Naive thymus-derived CD8-positive, alpha-beta T cell (primary cell): ENCODE measurements at places on chromosomes 7 and 10.

GRCh38 chr7:19455623-19456022 lies 253.2 kb downstream of the POLR1F start:
- no peak for DNase-seq

DNA sequence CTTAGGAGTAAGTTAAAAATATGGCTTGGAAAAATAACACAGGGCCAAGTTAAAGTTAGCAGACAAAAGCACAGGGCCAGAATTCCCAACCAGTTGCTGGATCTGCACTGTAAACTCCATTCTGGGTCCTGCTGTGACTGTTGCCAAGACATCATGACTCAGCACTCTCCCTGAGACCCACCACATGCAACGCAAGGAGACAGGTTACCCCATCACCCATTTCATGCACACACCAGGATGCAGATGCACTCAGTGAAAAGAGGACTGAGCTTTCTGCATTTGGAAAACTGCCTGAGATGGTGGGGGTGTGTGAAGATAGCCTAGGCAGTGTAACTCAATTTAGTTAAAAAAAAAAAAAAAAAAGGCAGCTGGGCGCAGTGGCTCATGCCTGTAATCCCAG lies 97.6 kb upstream of the ZNF438 start:
- DNase-seq = no peak

DNA sequence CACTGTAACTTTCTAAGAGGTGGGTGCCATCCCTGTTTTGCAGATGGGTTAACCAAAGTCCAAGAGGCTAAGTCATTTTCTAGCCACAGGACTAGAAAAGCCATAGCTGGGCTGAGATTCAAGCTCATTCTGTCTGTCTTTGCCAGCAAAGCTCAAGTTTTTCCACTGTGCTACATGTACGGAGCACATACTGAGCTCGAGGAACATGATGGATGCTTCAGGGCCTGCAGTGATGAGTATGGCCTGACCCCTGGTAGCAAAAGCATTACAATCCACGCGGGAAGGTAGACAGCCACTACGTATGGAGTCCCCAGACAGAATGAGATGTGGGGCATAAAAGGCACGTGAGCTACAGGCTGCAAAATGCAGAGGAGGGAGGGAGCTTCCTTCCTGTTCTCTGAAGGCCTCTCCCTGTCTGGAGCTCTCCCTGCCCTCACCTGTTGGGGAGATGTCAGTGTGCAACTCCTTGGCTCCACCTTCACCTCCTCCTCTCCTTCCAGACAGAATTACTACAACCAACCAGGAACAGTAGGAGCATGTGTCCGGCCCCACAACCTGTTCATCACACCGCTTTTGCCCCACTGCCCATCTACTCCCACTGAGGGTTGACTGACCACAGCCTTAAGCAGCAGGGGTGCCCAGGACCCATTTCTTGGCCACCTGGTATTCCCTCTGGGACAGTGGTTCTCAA lies 16.4 kb downstream of the ITPRIP start:
- DNase-seq = no peak

- peak; percentile 65 for DNase-seq
Measured at GRCh38 chr7:151244196-151244840, 4.2 kb downstream of the SMARCD3 start.

- no peak for DNase-seq
Measured at GRCh38 chr7:794671-795329, 37.5 kb upstream of the SUN1 start.

GRCh38 chr7:5672468-5672867 lies 109.0 kb downstream of the RNF216 start:
- DNase-seq = no peak

DNA sequence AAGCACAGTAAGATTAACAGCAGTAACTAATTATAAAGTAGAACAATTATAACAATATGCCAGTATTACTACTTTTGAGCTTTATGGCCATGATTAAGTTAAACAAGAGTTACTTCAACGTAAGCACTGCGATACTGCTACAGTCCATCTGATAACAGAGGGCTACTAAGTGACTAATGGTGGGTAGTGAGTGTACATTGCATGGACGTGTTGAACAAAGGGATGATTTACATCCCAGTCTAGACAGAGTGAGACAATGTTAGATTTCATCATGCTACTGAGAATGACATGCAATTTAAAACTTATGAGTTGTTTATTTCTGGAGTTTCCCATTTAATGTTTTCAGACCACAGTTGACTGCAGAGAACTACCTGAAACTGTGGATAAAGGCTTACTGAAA lies 45.6 kb downstream of the TPST1 start:
- DNase-seq = no peak

- no peak for DNase-seq
Measured at GRCh38 chr10:126070476-126071215, 174.3 kb downstream of the FANK1 start.

- no peak for DNase-seq
Measured at GRCh38 chr7:73366990-73367389, 39.0 kb downstream of the FKBP6 start.
